ENCODE measurements at places on chromosomes 5 and 9.

- DNase-seq, result no peak
These were observed 81.0 kb downstream of the WWC1 start for GRCh38 chr5:168372356-168372946.

GRCh38 chr9:34628656-34629490 is at the start of gene ARID3C:
Gene ARID3C, minus strand, starts transcription at chr9:34629066. Its CDS starts 1,052 bp downstream, at chr9:34628014.
- DNase-seq, result peak; percentile 58

GRCh38 chr9:80878556-80878955 is 810.8 kb downstream of the TLE1 start:
- no peak for DNase-seq

- DNase-seq, result no peak
These were observed 497.0 kb upstream of the TNC start for GRCh38 chr9:115615000-115615401.

- no peak for DNase-seq
These were observed 17.6 kb upstream of the UNC5A start for GRCh38 chr5:176792655-176793342.

DNA sequence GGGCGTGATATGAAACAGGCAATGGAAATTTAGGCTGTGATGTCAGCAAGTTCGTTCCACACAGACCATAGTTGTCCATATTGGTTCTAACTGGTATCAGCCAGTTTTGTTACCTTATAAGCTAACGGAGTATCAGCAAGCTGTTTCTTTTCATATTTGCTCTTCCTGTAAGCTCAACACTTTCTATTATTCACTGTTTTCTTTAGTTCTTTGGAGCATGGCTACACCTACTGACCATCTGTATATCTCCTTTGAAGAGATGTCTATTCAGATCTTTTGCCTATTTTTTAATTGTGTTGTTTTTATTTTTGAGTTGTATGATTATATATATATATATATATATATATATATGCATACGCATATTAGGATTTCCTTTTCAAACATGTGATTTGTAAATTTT is 1057.2 kb upstream of the CDH10 start:
- no peak for DNase-seq

DNA sequence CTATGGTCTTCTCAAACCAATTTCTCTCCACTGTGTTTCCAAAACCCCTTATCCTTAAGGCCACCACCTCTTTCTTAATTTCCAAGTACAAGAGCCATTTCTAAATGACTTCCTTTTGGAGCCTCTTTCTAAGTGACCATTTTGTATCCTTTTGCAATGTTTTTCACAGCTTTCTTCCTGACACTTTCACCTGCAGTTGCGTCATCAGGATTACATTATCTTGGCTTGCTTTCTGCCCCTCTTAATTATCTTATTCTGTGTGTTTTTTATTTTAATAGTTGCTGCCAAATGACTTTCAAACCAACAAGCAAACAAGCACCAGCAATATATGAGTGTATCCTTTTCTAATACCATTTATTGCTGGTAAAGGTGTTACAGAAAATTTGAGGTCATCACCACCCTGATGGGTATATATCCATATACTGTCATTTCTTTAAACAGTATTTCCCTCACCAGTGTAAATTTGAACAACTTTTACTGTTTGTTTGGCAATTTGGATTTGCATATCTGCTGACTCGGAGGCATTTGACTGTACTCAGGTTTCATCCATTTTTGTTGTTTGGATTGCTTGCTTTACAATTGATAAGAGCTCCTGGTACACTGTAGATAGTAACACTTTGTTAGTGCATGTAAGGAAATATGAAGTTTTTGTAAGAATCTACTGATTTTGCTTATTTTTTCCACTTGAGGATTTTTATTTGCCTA is 5.4 kb upstream of the ANXA1 start:
- no peak for DNase-seq

GRCh38 chr9:133980864-133981588 is 11.1 kb downstream of the VAV2 start:
- no peak for DNase-seq

- DNase-seq, result peak; percentile 85
These were observed at the start of gene B4GALT7 for GRCh38 chr5:177599731-177600507. Gene B4GALT7, plus strand, starts transcription at chr5:177600132. Its CDS starts 79 bp downstream, at chr5:177600211.

Measured in activated naive CD4-positive, alpha-beta T cell treated with anti-CD3 and anti-CD28 coated beads, Interleukin-2, amount 10 ng/mL, durations not matched to agents 7 days and 5 days (primary cell).